ENCODE measurements at places on chromosomes 12 and 14.

GRCh38 chr12:44019118-44019517, 183.2 kb downstream of the TMEM117 start:
- DNase-seq: no peak

DNA sequence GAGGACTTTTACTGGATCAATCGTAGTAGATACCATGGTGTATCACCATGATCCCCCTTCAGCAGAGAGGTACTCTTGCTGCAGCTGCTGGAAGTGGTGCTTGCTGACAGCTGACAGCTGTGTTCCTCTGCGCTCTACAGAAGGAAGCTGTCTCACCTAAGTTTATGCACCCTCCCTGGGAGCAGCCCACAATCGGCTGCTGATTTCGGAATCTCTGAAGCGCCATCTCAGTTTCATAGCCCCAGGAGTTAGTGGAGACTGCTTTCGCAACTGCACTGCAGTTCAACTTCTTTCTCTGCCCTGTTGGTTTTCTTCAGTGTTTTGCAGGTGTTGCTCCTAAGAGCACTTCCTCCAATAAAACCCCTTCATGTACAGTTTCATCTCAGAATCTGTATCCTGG, 237.9 kb downstream of the PAWR start:
- DNase-seq: no peak

DNA sequence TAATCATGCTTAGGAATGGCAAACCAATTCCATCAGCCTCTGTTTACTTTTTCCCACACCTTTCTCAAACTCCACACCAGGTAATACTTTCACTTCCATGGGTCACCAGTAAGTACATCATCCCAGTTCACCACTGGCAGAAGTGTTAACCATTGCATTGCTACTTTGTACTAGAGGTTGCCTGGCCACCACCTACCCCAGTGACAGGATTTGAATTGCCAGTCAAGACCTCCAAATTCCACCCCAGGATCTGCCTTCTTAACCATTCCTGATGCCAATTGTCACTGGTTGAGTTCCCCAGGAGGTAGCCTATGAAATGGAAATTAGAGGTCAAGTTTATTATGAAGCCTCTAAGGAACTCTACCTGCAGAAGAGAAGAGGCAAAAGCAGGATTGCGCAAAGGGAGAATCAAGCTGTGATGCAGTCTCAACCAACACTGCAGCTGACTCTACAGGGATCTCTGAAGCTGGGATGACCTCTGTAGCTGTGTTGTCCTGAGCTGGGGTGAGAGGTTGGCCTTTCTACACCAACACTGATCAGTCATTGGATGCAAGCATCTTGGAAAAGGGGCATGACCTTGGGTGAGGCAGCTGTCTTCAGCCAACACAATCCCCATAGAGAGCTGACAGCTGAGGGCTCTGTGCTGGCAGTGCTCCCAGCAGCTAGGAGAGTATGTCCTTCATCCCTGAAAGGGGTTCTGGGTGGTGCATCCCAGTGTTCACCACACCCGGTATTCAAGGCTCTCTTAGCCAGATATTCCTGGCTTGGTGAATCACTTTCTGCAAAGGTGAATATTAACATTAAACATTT, 37.0 kb upstream of the HMGA2 start:
- no peak for DNase-seq

- DNase-seq: no peak
Observed at GRCh38 chr14:29584992-29585391, 342.7 kb downstream of the PRKD1 start.

- no peak for DNase-seq
Observed at GRCh38 chr12:119075918-119076317, 94.6 kb downstream of the SRRM4 start.

GRCh38 chr14:67551940-67552339, 18.9 kb downstream of the PLEKHH1 start:
- DNase-seq: no peak

GRCh38 chr12:127621366-127621765, 645.6 kb upstream of the TMEM132C start:
- DNase-seq: no peak

GRCh38 chr12:94047781-94048567, 100.4 kb upstream of the PLXNC1 start:
- no peak for DNase-seq

GRCh38 chr14:61266436-61266835, 14.7 kb downstream of the TMEM30B start:
- DNase-seq: no peak

DNA sequence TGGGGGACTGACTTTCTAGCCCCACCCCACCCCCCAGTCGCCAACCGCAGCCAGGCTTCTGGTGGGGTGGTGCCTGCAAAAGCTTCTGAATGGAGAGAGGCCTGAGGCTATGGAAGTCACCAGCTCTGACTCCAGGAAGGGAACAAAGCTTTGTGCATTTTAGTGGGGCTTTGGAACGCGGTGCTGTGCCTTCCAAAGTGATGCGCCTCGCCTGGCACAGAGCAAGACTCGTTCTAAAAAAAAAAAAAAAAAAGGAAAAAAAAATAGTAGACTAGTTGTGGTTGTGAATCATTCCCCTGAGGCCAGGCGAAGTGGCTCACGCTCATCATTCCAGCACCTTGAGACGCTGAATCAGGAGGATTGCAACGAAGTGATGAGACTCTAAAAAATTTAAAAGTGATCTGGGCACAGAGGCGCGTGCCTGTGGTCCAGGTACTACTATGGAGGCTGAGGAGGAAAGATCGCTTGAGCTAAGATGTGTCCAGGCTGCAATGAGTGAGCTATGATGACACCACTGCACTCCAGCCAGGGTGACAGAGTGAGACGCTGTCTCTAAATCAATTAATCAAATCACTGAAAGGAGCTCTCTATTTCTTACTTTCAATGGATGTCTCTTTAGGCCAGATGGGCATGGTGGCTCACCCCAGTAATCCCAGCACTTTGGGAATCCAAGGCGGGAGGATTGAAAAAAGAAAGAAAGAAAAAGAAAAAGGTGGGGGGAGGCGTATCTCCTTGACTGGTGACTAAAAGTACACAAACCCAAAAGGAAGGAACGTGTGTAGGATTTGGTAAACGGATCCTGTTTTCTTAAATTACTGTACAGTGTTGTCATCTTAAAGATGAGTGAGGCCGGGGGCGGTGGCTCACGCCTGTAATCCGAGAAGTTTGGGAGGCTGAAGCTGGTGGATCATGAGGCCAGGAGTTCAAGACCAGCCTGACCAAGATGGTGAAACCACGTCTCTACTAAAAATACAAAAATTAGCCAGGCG, 259.6 kb upstream of the ALG10B start:
- no peak for DNase-seq

- no peak for DNase-seq
Observed at GRCh38 chr14:36223558-36223957, 47.0 kb upstream of the PTCSC3 start.

- DNase-seq: no peak
Observed at GRCh38 chr12:75585330-75585729, 73.9 kb upstream of the KRR1 start.

- DNase-seq: no peak
Observed at GRCh38 chr14:95337041-95337595, 17.4 kb upstream of the CLMN start.

DNA sequence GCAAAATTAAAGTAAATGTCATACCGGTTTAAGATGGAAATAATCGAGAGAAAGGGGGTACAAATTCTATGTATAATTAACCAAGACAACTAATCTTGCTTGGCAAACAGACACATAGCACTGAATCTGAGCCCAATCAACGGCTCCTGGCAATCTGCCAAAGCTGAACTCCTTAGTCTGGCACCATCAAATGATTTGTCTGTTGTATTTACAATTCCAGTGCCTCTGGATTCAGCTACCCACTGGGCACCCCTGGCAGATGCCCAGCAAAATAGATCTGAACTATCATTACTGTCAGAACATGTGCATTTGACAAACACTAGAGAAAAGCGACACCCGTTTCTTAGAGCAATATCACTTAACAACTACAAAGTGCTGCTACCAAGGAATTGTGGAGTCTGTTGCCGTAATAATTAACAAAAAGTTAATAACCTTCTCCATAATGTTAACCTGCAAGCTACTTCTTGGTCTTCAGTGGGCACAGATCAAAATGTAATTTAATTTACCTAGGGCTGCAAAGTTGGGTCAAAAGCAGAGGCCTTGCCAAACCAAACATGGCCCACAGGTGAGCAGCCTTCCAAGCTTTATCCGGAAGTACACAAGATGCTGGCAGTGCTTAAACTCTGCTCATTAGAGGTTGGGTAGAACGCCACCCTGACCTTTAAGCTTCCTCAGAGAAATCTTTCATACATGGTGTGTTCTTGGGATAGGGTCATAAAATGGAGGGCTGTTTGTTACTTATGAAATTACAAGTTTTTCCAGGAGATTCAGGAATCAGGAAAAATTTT, 7.6 kb downstream of the EGLN3 start:
- no peak for DNase-seq
